ENCODE measurements at places on chromosomes 4 and X. TPM values are rescaled to one million over a fixed set of nuclear protein-coding genes. Genes with fewer than 3 reads are reported as not detected.

SPP1 gene
- total RNA-seq = 10.1 TPM

GPR173 gene
- 9.2 TPM for total RNA-seq

- no peak for DNase-seq
These were observed 52.3 kb downstream of the PALLD start for GRCh38 chr4:168549143-168549542.

DNA sequence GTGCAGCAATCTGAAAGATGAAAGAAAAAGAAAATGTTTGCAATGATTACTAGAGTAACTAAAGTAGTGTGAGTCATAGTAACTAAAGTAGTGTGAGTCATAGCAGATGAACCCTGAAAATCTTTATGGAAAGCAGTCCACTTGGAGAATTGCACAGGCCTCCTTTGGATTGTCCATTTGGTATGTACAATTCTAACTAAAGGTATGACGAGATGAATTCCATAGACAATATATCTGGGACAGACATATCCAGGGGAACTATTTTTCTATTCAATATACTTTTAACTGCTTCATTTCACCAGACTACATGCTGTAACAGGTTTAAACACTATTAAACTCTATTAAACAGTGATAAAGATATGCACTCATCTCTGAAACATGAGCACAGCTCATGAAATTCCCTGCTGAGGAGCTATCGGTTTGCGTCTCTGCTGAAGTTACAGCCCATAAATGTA lies 798.7 kb downstream of the PCDH7 start:
- DNase-seq = no peak

DNA sequence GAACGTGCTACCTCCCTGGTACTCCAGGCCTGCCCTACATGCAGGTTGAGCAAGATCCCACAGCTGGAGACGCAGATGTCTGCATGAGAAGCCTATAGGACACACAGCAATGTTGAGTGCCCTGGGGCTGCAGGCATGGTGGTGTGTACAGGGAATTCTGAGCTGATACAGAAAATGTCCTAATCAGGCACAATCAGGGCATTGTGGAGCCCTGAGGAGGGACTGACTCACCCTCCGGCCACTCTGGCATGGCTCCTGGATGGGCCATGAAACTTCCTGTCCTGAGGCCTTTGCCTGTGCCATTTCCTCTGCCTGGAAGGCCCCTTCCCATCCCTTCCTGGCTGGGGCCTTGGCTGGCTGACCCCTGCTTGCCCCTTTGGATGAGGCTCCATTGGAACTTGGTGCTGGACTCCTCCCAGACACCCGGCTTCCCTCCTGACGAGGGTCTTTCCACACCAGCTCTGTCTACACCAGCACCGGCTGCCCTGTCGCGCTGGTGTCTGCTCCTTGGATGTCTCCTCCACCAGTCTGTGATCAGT lies 16.7 kb upstream of the AFAP1 start:
- DNase-seq = peak; percentile 79

- no peak for DNase-seq
These were observed 101.2 kb upstream of the SLC4A4 start for GRCh38 chr4:71237641-71238040.

DNA sequence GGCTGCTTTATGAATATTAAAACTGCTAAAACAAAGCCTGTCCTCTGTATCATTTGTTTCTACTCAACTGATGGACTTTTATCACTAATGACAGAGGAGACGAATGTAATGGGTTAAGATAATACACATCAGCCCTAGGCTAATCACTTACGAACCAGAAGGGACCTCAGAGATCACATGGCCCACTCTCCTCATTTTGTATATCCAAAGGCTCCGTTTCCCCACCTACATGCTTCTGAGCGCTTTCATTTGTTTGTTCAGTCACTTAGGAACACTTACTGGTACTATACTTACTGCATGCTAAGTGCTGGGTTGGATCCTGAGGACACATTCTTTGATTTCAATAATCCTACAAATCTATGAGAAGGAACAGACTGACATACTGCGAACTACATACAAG lies 169.3 kb downstream of the CEP135 start:
- DNase-seq = no peak

All from uterus (tissue), 4 donors.